ENCODE measurements at places on chromosomes 5 and 9. TPM values are rescaled to one million over a fixed set of nuclear protein-coding genes. Genes with fewer than 3 reads are reported as not detected.

The CTSV gene
- 0.47 TPM for total RNA-seq

The PCDHB13 gene
- total RNA-seq, result 0.10 TPM

The KIF24 gene
- total RNA-seq, result 3.4 TPM

The CD72 gene
- 8.8 TPM for total RNA-seq

DNA sequence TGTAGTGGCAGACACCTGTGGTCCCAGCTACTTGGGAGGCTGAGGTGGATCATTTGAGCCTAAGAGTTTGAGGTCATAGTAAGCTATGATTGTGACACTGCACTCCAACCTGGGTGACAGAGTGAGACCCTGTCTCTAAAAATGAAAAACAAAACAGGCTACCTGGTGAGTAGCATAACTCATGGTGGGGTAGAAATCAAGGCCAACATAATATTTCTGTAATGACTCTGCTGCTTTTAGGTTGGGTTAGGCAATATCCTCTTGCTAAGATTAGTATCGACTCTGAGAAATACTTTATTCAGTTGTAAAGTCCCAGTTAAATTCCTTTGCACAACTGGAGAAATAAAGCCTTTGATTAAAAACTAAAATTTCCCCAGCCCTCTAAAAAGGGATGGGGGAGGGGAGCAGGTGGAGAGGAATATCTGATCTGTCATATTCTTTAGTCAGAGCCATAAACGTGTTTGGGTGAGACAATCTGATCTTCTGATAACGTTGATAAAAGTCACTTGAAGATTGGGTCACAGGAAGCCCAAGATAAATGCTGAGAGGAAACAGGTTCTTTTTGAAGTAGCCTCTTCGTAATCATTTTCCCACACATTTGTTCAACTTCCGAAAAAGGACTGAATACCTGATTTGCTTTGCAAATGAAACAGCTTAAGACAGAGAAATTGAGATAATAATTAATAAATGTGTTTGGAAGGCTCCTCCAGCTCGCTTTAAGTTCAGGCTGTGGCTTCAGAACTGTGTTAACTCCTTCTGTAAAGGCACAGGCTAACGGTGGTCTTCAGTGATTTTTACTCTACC, 14.9 kb downstream of the IL4 start:
- no peaks in the 10 kb centered on the region for H3K36me3 ChIP-seq
- H3K27me3 ChIP-seq, result peaks cover 6% of the 10 kb centered on the region
- H3K4me1 ChIP-seq, result peaks cover 32% of the 10 kb centered on the region
- peak overlapping the region; percentile 76 for H3K27ac ChIP-seq
- no peak for DNase-seq
- peak overlapping the region; percentile 51 for H3K4me3 ChIP-seq

- no peak overlapping the region for H3K27ac ChIP-seq
- H3K36me3 ChIP-seq, result no peaks in the 10 kb centered on the region
- peaks cover 4% of the 10 kb centered on the region for H3K27me3 ChIP-seq
- no peak for DNase-seq
Observed at GRCh38 chr5:147567917-147568598, 58.2 kb upstream of the DPYSL3 start.

DNA sequence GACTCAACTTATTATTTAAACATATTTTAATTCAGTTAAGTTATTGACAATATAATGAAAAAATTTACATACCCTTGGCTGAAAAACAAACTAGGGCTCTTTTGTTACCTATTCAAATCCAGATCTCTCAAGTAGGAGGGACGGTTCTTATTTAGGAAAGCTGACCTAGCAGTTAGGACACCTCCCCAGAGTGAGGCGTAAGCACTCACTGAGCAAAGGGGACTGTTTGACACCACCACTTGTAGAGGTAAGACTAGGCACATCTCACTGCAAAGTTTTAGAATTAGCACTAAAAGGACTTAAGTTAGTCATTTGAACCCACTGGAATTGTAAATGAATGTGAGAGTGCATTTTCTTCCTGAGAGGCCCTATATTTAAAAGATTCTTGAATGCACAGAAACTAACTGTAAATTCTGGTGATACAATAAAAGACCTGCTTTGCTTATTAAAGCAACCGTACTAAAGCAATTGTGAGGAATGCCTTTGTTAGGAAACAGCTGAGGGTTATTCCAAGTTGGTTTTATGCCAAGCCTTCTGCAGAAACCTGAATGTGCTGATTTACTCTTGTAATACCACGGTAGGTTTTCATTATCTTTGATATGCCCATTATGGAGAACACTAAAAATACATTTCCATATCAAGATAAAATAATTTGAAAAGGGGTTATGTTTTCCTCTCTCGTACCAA, 16.2 kb downstream of the HACD4 start:
- peaks cover 10% of the 10 kb centered on the region for H3K36me3 ChIP-seq
- no peak overlapping the region for H3K4me3 ChIP-seq
- no peaks in the 10 kb centered on the region for H3K27me3 ChIP-seq
- H3K4me1 ChIP-seq, result peaks cover 5% of the 10 kb centered on the region
- no peak overlapping the region for H3K27ac ChIP-seq

DNA sequence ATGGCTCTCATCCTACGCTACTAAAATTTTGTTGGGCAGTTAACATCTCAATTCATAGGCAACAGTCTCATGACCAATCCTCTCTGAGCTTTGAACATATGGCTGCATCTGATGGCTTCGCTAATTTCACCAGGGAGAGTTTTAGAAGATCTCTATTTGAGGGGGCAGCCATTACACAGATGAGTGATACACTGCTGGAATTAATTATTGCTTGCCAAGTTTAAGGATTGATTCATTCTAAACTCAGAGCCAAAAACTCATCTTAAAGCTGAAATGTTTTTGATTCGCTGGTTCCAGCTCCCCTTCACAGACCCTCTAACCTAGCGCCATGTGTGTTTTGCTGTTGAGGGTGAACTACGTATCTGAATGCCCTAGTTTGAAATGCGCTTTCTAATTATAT, 519.9 kb upstream of the WWC1 start:
- no peaks in the 10 kb centered on the region for H3K36me3 ChIP-seq
- no peaks in the 10 kb centered on the region for H3K27me3 ChIP-seq
- no peak overlapping the region for H3K27ac ChIP-seq
- H3K4me3 ChIP-seq, result no peak overlapping the region
- no peaks in the 10 kb centered on the region for H3K4me1 ChIP-seq

DNA sequence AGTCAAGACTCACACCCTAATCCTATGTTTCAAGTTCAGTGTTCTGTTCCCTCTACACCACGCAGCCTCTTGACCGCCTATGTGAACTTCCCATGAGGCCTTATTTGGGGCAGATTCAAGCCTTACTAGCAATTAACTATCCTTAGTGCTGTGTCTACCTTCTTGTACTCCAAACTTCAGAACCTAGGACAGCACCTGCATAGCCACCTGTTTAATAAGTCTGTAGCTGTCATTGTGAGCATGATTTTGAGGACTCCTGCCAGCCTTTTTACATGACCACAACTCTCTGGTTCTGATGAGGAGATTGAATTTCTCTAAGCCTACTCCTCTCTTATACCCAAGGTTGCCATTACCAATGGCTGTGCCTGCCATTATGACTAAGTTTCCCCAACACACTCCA, 50.8 kb upstream of the PCSK1 start:
- H3K4me1 ChIP-seq, result no peaks in the 10 kb centered on the region
- no peak overlapping the region for H3K4me3 ChIP-seq

- H3K27me3 ChIP-seq, result no peaks in the 10 kb centered on the region
- no peak overlapping the region for H3K4me3 ChIP-seq
- H3K36me3 ChIP-seq, result no peaks in the 10 kb centered on the region
- H3K4me1 ChIP-seq, result no peaks in the 10 kb centered on the region
- DNase-seq, result no peak
- no peak overlapping the region for H3K27ac ChIP-seq
Observed at GRCh38 chr5:2892466-2893000, 141.1 kb upstream of the IRX2 start.

DNA sequence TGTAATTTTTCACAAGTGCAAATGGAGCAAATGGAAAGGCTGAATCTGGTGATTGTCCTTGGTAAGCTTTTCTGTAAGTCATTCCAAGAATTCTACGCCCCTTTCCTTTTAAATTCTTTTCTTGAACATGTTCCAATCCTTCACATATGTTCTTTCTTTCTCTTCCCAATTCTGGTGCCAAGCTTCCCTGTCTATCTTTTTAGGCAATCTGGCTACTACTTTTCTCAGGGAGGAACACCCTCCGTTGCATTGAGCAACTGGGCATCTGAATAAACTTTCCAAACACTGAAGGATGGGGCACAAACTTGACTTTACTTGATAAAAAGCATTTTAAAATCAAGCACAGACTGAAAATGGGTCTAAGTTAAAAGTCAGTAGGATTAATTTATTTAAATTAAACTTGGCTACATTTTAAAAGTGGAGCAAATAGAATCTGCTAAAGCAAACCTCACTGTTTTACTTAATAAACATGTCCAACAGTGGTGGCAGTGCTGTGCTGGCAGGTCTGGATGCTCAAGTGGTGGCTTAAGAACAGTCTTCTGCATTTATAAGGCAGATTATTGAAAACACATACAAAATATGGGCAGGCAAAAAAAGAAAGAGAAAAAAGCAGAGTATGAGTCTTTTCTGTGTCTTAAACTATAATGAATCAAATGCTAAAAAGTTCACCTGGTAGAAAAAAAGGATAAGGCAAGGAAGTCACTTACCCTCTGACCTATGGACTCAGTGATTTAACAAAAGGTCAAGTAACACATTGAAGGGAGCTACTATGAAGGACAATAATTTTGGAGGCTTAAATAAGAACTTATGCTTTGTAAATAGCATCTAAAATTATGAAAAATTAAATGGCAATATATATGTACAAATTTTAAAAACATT, 5.4 kb downstream of the ELL2 start:
- DNase-seq, result no peak
- H3K4me3 ChIP-seq, result no peak overlapping the region
- no peak overlapping the region for H3K27ac ChIP-seq
- H3K27me3 ChIP-seq, result no peaks in the 10 kb centered on the region
- peaks cover 27% of the 10 kb centered on the region for H3K36me3 ChIP-seq
